ENCODE measurements at places on chromosomes 4 and X. TPM values are rescaled to one million over a fixed set of nuclear protein-coding genes. Genes with fewer than 3 reads are reported as not detected.

Gene DRP2
- 0.14 TPM for total RNA-seq

Gene SAGE1
- not detected for total RNA-seq

Gene TRAM1L1
- 7.2 TPM for total RNA-seq

Gene KLF8
- total RNA-seq: 0.12 TPM

Gene MOSPD2
- 6.6 TPM for total RNA-seq

Gene FGF16
- total RNA-seq: not detected

Gene SGMS2
- 51.1 TPM for total RNA-seq

Gene FREM3
- not detected for total RNA-seq

Gene FAM9C
- not detected for total RNA-seq

Gene RBMXL3
- not detected for total RNA-seq

Gene ODAPH
- total RNA-seq: 0.19 TPM

Gene EVC
- total RNA-seq: 6.7 TPM

All from H4 (cell line).